ENCODE measurements at places on chromosomes 13 and 19. TPM values are rescaled to one million over a fixed set of nuclear protein-coding genes. Genes with fewer than 3 reads are reported as not detected.

DNA sequence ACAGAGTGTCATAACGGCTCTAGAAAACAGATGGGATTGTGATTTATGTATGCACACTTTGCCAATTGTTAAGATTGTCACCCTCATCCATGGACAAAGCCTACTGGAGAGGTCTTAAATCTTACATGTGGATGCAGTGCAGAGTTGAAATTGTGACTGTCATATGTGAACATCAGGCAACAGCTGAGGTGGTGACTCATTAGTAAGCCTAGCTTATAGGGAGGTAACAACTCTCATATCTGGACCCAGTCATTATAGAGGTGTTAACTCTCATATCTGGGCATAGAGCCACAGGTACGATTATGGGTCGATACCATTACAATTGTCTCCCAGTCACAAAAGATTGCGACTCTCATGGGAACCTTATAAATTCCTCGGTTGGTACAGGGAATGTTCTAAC, 29.8 kb upstream of the ZNF254 start:
- no peak overlapping the region for H3K27ac ChIP-seq
- DNase-seq, result no peak

DNA sequence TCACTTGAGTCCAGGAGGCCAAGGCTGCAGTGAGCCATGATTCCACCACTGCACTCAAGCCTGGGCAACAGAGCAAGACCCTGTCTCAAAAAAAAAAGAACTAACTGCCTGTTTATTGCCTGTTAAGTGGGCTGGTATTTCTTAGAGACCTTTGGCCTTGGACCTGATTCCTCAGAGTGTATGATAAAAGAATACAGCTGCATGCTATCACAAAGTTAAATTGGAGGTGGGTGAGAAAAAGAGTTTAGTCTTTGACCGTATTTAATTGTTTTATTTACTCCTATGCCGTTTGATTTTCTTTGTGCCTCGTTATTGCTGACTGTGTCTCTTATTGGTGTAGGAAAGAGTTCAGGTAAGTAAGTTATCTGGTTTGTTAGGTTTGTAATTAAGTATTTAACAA, 25.3 kb upstream of the DPY19L3 start:
- no peaks in the 10 kb centered on the region for H3K4me1 ChIP-seq
- no peaks in the 10 kb centered on the region for H3K36me3 ChIP-seq
- no peak for DNase-seq
- H3K27ac ChIP-seq, result no peak overlapping the region

The TMEM150B gene
- 5.5 TPM for total RNA-seq

- no peaks in the 10 kb centered on the region for H3K4me1 ChIP-seq
- no peaks in the 10 kb centered on the region for H3K36me3 ChIP-seq
- DNase-seq, result no peak
These were observed 87.1 kb upstream of the IPO5 start for GRCh38 chr13:97866346-97866745.

- H3K27ac ChIP-seq, result peak overlapping the region; percentile 43
- no peaks in the 10 kb centered on the region for H3K4me1 ChIP-seq
- H3K27me3 ChIP-seq, result no peaks in the 10 kb centered on the region
- H3K36me3 ChIP-seq, result no peaks in the 10 kb centered on the region
These were observed 204.0 kb upstream of the TSHZ3 start for GRCh38 chr19:31553112-31553845.

- no peaks in the 10 kb centered on the region for H3K4me1 ChIP-seq
- H3K27me3 ChIP-seq, result no peaks in the 10 kb centered on the region
- no peak overlapping the region for H3K27ac ChIP-seq
- no peaks in the 10 kb centered on the region for H3K36me3 ChIP-seq
These were observed 52.8 kb upstream of the ZNF536 start for GRCh38 chr19:30319411-30319810.

The TMEM86B gene
- total RNA-seq, result 8.6 TPM

GRCh38 chr19:1849886-1850398, 1.7 kb upstream of the REXO1 start:
- no peak overlapping the region for H3K4me3 ChIP-seq
- H3K27ac ChIP-seq, result no peak overlapping the region
- H3K4me1 ChIP-seq, result peaks cover 6% of the 10 kb centered on the region
- H3K36me3 ChIP-seq, result no peaks in the 10 kb centered on the region
- no peaks in the 10 kb centered on the region for H3K27me3 ChIP-seq

- no peak overlapping the region for H3K27ac ChIP-seq
- peaks cover 27% of the 10 kb centered on the region for H3K4me1 ChIP-seq
- peaks cover 72% of the 10 kb centered on the region for H3K27me3 ChIP-seq
- H3K36me3 ChIP-seq, result no peaks in the 10 kb centered on the region
These were observed 561 bp upstream of the GJA3 start for GRCh38 chr13:20161275-20161950.

- no peaks in the 10 kb centered on the region for H3K27me3 ChIP-seq
- H3K4me1 ChIP-seq, result no peaks in the 10 kb centered on the region
- H3K27ac ChIP-seq, result no peak overlapping the region
- no peak overlapping the region for H3K4me3 ChIP-seq
- no peak for DNase-seq
- no peaks in the 10 kb centered on the region for H3K36me3 ChIP-seq
These were observed 31.0 kb downstream of the CILP2 start for GRCh38 chr19:19568802-19569756.

The SIGLEC12 gene
- 0.66 TPM for total RNA-seq

- H3K4me1 ChIP-seq, result peaks cover 12% of the 10 kb centered on the region
- peak overlapping the region; percentile 91 for H3K27ac ChIP-seq
- no peak for DNase-seq
- peaks cover 27% of the 10 kb centered on the region for H3K36me3 ChIP-seq
- H3K27me3 ChIP-seq, result no peaks in the 10 kb centered on the region
- H3K4me3 ChIP-seq, result peak overlapping the region; percentile 98
These were observed 367 bp downstream of the NDUFS7 start for GRCh38 chr19:1384085-1384462.

DNA sequence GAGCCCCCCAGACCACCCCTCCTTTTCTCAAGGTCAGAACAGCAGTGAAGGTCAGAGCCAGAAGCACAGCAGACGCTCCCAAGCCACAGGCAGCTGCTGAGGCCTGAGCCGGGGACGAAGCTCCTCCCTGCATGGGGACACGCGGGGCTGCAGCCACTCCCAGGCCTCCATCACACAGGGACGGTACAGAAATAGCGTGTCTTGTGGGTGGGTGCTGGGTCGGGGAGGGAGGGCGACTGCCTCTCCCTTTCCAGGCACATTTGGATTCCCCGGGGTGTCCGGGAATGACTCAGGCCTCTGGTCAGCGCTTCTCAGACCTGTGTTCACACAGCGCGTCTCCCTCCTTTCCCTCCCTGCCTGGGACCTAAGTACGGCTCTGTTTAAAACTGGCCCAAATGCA, 33.2 kb downstream of the RASA3 start:
- H3K4me3 ChIP-seq, result no peak overlapping the region
- peak overlapping the region; percentile 82 for H3K27ac ChIP-seq
- no peaks in the 10 kb centered on the region for H3K36me3 ChIP-seq
- peaks cover 32% of the 10 kb centered on the region for H3K4me1 ChIP-seq

DNA sequence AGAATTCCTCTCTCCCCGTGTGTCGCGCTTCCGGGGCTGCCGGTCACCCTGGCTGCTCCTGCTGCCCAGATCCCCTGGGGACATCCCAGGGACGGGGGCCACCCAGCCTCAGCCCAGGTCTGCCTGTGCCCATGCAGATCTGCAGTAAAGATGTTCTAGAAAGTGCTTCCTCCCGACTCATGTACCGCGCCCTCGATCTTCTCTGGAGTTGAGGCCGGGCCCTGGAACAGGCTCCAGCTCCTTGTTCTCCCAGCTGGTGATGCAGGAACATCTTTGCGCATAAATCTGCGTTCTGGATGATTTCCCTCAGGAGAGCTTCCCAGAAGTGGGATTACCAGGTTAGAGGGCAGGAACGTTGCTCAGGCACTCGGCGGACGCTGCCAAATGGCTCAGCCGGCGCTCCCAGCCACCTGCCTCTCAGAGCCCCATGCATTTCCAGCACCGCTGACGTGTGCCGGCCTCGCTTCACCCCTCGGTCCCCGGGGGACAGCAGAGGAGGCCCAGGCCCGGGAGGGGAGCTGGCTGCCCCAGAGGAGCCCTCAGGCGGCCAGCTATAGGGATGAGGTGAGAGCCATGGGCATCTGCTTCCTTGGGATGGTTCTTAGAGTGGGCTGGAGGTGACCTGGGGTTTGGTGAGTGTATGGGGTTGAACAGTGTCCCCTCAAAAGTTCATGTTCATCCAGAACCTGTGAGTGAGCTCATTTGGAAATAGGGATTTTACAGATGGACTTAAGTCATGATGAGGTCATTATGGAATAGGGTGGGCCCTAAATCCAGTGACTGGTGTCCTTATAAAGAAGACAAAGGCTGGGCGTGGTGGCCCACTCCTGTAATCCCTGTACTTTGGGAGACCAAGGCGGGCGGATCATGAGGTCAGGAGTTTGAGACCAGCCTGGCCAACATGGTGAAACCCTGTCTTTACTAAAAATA, 42.6 kb downstream of the CRTC1 start:
- no peaks in the 10 kb centered on the region for H3K36me3 ChIP-seq
- DNase-seq, result peak; percentile 10
- H3K27me3 ChIP-seq, result no peaks in the 10 kb centered on the region
- no peaks in the 10 kb centered on the region for H3K4me1 ChIP-seq

The RCBTB2 gene
- total RNA-seq, result 7.0 TPM

The CEBPG gene
- total RNA-seq, result 15.5 TPM

GRCh38 chr19:4396949-4397783, 3.2 kb downstream of the SH3GL1 start:
- no peak for DNase-seq
- no peak overlapping the region for H3K4me3 ChIP-seq
- H3K27me3 ChIP-seq, result no peaks in the 10 kb centered on the region
- H3K27ac ChIP-seq, result peak overlapping the region; percentile 12
- H3K4me1 ChIP-seq, result peaks cover 80% of the 10 kb centered on the region

- no peak overlapping the region for H3K4me3 ChIP-seq
- no peaks in the 10 kb centered on the region for H3K4me1 ChIP-seq
- DNase-seq, result no peak
- H3K27me3 ChIP-seq, result no peaks in the 10 kb centered on the region
- H3K36me3 ChIP-seq, result peaks cover 22% of the 10 kb centered on the region
These were observed 69.6 kb downstream of the RNASEH2B start for GRCh38 chr13:50979187-50979586.

DNA sequence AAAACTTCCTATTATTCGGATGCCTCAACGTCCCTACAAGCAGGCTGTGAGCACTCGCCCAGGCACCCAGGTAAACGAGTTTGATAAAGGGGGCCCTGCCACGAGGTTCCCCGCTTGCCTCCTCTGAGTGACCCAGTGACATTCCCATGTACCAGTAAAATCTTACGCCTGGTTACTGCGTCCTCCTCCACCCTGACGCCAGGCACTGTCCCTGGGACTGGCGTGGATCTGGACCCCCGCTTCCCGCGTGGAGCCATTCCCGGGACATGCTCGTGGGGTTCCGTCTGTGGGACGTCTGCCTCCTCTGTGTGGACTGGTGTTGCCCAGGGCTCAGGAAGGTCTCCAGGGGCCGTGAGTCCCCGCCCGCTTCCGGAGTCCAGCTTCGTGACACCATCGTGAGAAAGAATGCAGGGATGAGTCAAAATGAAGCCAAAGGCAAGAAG, 407 bp upstream of the ZNF550 start:
- H3K4me3 ChIP-seq, result peak overlapping the region; percentile 74
- DNase-seq, result no peak
- no peaks in the 10 kb centered on the region for H3K27me3 ChIP-seq
- peaks cover 20% of the 10 kb centered on the region for H3K4me1 ChIP-seq

DNA sequence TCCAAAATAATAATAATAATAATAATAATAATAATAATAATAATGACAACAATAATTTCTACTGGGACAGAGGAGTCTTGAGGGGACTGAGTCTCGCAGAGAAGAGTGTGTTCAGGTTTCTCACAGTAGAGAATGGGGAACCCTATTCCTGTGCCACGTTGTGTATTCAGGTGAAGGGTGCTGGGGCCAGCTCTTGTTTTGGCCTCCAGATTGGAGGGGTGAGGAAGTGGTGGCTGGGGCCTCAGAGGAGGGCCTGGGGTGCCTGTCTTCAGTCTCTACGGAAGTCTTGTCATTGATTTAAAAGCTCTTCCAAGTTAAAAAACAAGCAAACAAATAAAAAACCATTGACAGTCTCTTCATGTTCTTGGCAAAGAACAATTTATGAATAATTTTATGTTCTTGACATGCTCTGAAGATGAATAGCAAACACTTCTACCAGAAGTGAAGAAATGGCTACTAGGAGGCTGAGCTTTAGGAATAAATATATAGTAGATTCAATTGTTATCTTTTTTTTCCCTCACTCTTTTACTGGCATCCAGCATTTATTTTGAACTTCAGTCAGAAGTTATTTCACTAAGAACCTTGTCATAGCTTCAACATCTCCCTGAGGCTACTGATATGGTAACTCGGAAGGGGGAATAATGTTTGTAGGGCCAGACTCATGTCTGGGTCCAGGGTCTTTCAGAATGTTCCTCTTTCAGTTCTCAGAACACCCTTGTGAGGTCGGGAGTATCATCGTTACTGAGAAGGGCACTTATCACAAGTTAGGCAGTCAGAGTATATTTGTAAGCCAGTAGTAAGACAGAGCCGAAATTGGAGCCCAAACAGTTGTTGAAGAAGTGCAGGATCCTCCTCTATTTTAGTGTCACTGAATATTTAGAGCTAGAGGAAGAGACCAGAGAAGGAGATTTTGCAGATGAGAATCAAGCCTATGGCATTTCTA, 13.1 kb downstream of the LRCH1 start:
- H3K27me3 ChIP-seq, result no peaks in the 10 kb centered on the region
- DNase-seq, result no peak
- no peaks in the 10 kb centered on the region for H3K36me3 ChIP-seq
- H3K4me3 ChIP-seq, result no peak overlapping the region
- no peak overlapping the region for H3K27ac ChIP-seq
- peaks cover 19% of the 10 kb centered on the region for H3K4me1 ChIP-seq

GRCh38 chr13:96172066-96172465, 82.2 kb downstream of the HS6ST3 start:
- no peak overlapping the region for H3K4me3 ChIP-seq
- no peak for DNase-seq

- H3K4me3 ChIP-seq, result no peak overlapping the region
- DNase-seq, result no peak
- peaks cover 8% of the 10 kb centered on the region for H3K4me1 ChIP-seq
- H3K27ac ChIP-seq, result no peak overlapping the region
These were observed 458 bp upstream of the ATP8A2 start for GRCh38 chr13:25371158-25371874.

DNA sequence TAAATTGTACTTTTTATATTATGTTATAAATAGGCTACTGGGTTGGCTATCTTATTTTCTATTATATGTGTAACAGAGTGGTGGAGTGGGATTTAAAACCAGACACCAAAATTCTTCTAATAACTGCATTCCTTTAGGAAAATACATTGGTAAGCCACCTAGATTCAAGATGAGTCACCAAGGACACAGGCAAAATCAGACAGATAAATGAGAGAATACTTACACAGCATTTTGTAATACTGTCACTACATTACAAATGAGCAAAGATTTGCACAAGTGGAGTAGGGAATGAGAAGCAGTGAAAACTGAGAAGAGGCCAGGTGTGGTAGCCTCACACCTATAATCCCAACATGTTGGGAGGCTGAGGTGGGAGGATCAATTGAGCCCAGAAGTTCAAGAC, 6.2 kb upstream of the SPART start:
- no peak overlapping the region for H3K4me3 ChIP-seq
- H3K4me1 ChIP-seq, result peaks cover 9% of the 10 kb centered on the region
- H3K27me3 ChIP-seq, result no peaks in the 10 kb centered on the region
- no peak for DNase-seq

The S1PR5 gene
- 0.84 TPM for total RNA-seq

GRCh38 chr19:5152013-5152763, 183.3 kb downstream of the KDM4B start:
- H3K4me3 ChIP-seq, result no peak overlapping the region
- no peaks in the 10 kb centered on the region for H3K36me3 ChIP-seq
- peaks cover 11% of the 10 kb centered on the region for H3K4me1 ChIP-seq
- H3K27me3 ChIP-seq, result no peaks in the 10 kb centered on the region

All from tibial nerve (tissue), 4 donors.